ENCODE measurements at places on chromosomes 7 and 10.

DNA sequence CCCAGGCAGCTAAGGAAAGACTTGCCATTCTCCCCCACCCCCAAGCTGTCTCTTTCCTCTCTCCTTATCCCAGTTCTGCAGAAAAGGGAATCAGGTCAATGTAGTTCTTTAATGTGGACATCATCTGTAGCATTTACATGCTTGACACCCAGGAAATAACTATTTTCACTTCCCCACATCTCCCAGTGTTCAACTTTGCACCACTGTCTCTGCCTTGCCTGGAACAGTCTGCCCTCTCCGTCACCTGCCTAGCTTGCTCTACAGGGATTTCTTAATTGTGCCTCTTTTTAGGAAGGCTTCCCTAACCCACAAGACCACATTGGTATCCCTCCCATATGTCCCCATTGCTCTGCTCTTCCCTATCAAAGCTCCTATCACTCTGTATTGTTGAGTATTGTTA, 45.9 kb upstream of the TOMM7 start:
- DNase-seq, result no peak

DNA sequence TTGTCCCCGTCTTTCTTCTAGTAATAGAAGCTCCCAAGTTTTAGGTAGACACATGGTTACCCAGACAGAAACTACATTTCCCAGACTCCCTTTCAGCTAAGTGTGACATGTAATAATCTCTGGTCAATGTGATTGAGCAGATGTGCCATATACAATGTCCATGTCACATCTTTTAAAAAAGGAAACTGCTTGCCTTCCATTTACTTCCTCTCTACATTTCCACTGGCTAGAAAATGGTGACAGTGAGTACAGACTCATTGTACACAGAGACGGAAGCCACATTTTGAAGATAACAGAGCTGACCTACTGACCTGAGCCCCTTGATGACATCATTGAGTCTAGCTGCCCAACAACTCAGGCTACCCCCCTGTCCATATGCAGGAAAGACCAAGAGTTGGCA, 21.3 kb downstream of the ZC3HAV1 start:
- DNase-seq, result no peak

DNA sequence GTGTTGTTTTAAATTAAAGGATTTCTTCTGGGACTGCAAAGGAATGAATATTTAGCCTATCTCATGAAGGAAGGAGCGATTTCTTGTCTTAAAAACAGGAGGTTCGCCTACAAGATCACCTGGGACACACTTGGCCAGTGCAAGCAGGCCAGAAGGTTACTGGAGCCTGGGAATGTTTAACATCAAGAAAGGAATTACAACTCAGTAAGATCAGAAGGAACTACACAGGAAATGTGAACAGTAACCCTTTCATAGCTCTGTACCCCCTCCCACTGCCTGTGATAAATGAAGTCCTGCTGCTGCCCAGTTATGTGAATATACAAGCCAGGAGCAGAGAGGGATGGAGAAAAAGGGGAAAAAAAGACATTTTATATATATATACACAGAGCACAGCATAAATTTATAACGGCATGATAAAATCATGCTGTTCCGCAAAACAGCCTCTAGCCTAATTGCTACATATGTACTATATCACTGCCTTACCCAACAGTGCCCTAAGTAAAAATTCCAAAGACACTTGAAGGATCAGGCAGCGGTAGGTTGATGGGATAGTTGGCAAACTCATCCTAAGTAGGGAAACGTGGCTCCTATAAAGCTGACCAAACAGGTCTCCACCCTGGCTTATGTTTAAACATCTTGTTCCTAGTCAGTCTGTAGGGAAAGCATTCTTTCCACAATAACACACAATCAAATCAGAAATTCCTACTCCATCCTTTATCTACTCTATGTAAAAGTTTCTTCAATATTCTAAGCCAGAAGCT, 63.8 kb downstream of the ZNF438 start:
- DNase-seq, result no peak

DNA sequence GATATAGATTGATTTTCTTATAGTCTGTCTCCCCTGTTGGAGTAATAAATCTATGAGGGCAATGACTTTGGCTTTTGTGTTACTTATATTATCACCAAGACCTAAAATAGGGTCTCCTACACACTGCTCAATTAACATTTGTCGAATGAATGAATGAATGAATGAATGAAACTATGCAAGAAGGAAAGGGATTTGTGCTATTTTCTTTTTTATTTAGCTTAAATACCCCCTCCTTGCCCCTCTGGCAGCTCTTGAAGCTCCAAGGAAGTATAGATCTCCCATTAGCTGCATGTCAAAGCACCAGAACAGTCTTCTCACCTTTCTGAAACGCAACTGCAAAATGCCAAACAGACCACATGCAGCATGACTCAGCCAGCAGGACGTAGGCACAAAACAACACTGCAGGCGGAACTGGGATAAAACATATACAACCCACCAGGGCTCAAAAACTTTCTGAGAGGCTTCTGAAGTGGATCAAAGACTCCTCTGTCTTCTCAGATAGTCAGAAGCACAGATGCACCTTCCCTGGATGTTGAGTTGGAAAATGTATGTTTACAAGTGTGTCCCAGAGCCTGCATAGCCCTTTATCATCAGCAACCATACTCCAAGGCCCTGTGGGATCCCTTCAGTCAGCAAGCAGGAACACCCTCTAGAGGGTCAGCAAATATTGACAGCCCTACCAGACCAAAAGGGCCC, 187.8 kb downstream of the NPSR1 start:
- DNase-seq, result no peak

DNA sequence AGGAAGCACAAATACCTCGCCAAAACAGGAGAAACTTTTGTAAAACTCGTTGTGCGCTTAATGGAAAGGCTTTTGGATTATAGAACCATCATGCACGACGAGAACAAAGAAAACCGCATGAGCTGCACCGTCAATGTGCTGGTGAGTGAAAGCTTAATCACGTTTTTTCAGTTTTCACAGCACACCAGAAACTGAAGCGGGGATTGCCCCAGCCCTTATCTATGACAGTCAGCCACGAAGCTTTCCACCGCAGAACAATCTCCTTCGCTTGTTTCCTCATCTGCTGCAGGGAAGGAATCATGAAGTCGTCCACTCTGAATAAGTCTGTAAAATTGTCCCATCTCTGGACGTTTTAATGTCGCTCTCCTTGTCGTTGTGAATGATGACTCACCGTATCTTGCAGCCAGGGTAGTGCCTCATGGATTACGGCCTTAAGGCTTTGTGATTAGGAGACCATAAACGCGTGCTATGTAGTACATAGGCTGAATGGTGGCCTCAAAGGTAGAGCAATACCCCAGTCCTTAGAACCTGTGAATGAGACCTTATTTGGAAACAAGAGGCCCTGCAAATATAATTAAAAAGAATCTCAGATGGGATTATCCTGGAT, 174.9 kb upstream of the NPS start:
- no peak for DNase-seq

DNA sequence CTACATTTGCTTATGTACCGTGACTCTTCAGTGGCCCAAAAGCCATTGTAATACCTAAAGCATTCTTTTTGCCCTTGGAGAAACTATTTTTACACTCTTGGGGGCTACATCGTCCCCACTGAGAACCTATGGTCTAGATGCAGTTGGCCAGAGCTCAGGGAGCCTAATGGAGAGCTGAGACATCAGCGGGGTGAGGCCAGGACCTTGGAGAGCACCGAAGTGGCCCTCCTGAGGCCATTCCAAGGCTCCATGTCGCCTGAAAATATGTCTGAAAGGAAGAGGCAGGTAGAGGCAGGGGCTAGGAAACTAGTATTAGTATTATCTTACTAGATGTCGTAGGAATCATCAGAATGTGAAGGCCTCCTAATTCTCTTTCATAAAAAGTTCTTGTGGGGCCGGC, 4.9 kb downstream of the PKD2L1 start:
- no peak for DNase-seq

DNA sequence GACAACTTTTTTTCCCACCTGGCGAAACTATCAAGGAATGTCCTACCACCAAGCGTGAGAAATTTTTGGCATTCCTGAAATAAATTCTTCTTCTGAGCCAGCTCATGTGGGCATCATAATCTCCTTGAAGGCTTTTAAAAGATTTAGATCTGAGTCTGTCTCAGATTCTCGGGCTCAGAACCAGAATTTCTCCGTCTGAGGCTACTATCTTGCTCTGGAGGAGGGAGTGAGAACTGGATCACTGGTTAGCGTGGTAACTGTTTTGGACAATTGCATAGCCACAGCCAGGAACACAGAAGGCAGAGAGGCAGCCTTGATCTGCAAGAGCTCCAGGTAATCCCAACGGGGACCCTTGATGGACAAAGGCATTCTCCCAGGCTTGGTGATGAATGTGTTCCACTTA, 1.0 kb upstream of the PLAC9 start:
- no peak for DNase-seq

DNA sequence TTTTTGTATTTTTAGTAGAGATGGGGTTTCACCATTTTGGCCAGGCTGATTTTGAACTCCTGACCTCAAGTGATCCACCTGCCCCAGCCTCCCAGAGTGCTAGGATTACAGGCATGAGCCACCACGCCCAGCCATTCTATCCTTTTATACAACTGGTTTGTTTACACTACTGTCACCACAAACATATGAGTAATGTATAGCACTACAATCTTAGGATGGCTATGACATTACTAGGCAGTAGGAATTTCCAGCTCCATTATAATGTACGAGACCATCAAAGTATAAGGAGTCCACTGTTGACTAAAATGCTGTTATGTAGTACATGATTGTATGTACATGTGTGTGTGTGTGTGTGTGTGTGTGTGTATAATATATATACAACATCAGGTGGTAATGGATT, 1126.1 kb upstream of the LRRN3 start:
- no peak for DNase-seq

DNA sequence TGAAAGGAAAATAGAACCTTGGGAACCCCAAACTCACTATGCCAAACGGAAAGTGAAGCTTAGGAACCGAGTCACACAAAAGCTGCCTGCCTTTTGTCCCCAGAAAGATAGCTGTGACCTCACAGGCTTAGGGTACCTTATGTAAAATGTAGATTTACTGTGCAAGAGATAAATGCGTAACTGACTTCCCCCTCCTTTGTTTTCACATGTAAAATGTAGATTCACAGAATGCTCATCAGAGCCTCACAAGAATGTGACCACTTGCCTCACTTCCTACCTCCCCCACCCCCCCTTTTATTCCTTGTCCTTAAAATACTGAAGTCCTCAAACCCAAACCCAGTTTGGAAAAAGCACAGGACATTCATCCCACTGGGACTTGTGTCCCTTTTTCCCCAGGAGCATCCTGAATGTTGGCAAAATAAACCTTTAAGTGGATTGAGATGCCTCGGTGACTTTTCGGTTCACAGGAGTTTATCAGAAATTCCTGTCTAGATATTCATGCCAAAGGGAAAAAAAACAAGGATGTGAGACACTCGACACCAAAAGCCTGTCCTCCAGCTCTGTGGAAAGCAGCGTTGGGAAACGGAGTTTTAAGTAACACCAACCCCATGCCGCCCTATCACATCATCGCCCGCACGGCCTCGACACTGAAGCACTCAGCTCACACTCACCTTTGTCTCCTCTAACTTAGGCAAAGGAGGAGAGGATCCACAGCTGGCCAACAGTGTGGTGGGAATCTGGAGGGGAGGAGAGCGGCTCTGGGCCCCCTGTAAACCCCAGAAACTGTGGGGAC, 45.9 kb downstream of the SVIL start:
- no peak for DNase-seq

- DNase-seq, result no peak
Measured at GRCh38 chr10:26457088-26457487, 18.9 kb downstream of the APBB1IP start.

DNA sequence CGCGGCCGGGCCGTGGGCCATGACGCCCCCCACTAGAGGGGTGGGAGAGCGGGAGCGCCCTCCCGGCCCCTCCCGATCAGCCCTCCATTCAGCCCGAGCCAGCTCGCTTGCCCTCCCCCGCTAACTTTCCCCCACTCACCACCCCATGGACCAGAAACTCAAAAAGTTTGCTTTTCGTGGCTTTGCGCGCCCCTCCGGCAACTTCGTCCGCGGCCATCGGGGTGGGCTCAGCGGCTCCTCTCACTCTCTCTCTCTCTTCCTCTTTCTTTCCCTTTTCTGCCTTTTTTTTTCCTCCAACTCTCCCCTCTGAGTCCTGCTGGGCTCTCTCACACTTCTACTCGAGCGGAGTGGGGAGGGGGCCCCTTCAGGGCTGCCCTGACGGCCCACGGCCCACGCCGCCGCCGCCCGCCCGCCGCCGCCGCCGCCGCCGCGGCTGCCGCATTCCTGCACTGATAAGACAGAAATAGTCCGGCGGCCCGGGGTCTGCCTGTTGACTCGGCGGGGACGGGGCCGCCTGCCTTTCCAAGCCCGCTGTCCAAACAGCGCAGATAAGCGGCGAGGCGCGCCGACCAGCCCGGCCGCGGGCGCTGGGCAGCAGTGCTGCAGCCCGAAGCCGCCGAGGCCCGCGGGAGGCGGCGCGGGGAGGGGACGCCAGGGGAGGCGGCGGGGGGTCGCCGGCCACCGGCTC, at the start of gene SMARCD3:
Gene SMARCD3 (minus strand): TSS at position 349 of the 688 bp plus-strand sequence. CDS start 132 bp downstream, at position 217.
- DNase-seq, result no peak

DNA sequence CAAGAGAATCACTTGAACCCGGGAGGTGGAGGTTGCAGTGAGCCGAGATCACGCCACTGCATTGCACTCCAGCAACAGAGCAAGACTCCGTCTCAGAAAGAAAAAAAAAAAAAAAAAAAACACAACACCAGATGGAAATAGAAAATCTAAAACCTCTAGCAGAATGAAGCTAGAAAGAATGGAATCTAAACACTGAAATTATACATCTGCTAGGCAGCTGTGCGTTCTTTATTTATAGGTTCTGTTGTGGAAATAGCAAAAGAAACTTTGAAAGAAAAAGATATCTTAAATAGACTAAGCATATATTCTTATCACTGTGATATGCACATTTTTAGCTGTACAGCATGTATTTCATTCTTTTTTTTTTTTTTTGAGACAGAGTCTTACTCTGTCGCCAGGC, 17.1 kb downstream of the BMPR1A start:
- no peak for DNase-seq

DNA sequence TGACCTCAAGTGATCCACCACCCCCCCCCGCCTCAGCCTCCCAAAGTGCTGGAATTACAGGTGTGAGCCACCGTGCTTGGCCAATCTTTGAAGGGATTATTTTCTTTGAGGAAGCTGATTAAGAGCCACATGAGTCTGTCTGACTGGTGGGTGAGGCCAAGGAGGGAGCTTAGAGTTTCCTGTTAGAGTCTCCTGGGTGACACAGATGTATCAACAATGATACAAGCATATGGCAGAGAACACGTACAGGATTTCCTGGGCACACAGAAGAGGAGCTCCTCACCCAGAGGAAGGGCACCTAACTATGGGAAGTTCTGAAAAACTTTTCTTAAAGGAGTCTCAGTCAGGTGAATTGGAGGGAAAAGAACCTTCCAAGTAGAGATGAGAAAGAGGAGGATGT, 69.4 kb downstream of the GOLGA7B start:
- no peak for DNase-seq

DNA sequence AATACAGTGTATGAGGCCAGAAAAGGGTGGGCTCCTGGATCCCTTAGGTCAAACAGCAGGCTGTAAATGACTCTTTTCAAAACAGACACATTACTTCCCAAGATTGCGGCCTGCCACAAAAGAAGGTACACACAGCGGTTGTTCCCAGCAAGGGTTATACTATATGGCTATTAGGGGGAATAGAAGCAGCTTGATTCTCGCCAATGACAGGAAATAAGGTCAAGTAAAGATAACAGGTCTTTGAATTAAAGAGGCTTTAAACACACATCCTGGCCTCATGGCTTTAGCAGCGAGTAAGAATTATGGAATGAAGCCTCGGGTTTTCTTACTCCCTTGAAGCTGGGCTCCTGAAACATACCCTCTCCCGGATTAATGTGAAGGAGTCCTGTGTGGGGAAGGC, 58.3 kb downstream of the CYP26A1 start:
- no peak for DNase-seq

GRCh38 chr7:116164552-116165306, 45.6 kb upstream of the TES start:
- no peak for DNase-seq

- DNase-seq, result no peak
Measured at GRCh38 chr10:21600804-21601433, 66.9 kb downstream of the MLLT10 start.

All from stimulated activated CD8-positive, alpha-beta memory T cell treated with anti-CD3 and anti-CD28 coated beads, Interleukin-7, amount 100 ng/mL, for 48 hours (primary cell).